NCI-H2171 (cell line): ENCODE measurements at places on chromosomes 5 and 9.

DNA sequence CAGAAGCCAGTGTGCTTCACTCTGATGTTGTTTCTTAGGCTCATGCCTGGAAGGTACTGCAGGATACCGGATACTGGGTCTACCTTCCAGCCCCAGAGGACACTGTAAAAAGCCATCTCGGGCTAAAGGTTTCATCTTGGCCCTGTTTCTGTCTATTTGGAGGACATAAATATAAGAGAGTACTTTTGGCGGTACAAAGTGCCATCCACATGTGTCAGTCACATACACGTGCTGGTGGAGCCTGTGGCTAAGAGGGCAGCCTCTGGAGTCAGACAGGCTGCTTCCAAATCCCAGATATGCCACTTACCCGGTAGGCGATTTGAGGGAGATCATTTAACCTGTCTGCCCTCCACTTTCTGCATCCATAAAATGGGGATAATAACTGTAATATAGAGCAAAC, 160.4 kb downstream of the NR3C1 start:
- no peak for DNase-seq

DNA sequence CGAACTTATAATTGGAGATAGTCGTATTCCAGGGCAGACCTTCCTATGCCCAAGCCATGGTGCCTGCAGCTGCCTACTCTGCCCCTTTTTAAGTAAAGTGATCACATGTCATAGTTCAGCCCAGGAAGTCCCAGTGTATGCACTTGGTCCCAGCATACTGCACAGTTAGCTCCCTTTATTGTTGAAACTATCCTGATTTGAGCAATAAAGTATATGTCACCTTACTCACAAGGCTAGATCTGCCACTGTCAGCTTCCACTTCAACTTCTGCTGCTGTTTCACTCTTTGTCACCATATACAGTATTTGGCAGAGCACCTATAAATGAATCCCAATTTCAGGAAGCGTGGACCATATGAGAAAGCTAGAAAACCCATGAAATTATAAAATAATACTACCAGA, 103.8 kb upstream of the PTGER4 start:
- no peak for DNase-seq

DNA sequence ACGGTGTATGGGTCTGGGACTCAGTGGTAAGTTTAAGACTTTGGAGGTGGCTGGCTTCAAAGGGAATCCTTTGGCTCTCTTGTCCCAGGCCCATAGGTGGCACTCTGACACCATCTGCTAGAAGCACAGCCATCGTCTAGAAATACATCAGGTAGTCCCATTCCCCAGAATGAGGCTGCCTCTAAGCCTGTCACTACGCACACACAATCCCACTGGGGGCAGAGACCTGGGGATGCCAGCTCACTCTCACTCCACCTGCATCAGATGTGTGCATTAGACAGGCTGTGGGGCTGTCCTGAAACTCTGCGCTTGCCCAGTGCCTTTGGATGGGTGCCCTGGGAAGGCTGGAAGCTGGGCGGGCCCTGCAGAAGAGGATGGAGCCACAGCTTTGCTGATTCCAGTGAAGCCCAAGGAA, 127.5 kb upstream of the PANK3 start:
- DNase-seq = peak; percentile 40

GRCh38 chr9:125626187-125626586, 80.8 kb downstream of the MAPKAP1 start:
- DNase-seq = no peak

GRCh38 chr5:171706736-171707441, 78.7 kb upstream of the SMIM23 start:
- no peak for DNase-seq

DNA sequence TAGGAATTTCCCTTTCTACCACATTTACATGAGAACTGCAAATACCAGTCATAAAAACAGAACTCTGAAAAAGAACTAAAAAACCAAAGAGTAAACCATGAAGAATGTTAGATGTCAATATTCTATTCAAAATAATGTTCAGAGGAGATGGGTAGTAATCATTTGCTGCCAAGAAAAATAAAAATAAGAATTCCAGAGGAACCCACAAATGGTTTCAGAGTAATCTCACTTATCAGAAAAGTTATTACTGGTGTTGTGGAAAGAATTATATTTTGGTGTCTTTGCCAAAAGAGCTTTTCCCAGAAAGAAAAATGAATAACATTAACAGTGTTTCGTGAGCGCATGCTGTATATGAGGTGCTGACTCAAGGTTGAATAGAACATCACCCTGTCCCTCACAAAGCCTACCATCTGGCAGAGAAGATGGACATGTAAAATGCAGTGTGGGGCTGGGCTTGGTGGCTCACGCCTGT, 35.6 kb downstream of the GPR21 start:
- no peak for DNase-seq
